Hindlimb muscle (tissue), 1 donor: ENCODE measurements at places on chromosomes 12 and 14. TPM values are rescaled to one million over a fixed set of nuclear protein-coding genes. Genes with fewer than 3 reads are reported as not detected.

DNA sequence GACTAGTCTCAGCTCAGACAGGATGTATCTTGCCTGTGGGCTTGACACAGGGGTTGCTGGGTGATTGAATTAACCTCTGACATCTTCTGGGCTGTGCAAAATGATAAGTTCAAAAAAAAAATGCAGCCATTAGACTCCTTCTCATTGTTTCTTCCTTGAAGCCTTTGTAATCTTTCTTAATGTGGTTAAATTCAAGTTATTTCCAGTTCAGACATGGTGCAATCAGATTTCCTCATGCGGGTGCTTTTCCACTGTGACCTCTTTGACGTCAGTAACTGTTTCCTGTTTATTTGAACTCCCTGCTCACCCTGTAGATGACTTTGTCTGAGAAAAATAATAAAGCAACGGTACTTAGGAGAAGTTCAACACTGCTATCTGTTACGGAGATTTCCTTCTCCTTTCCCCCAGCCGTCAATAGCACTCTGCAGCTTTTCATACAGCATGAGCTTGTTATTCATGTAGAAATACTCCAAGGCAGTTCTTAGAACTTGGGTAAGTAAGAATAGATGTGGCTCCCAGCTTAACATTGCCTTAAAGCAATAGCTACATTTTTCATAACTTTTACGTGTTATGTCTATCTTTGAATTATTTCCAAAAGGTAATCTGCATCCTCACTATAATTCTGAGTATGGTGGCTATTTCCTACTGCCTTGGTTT is 155.5 kb downstream of the PRKCH start:
- DNase-seq = peak; percentile 54

DNA sequence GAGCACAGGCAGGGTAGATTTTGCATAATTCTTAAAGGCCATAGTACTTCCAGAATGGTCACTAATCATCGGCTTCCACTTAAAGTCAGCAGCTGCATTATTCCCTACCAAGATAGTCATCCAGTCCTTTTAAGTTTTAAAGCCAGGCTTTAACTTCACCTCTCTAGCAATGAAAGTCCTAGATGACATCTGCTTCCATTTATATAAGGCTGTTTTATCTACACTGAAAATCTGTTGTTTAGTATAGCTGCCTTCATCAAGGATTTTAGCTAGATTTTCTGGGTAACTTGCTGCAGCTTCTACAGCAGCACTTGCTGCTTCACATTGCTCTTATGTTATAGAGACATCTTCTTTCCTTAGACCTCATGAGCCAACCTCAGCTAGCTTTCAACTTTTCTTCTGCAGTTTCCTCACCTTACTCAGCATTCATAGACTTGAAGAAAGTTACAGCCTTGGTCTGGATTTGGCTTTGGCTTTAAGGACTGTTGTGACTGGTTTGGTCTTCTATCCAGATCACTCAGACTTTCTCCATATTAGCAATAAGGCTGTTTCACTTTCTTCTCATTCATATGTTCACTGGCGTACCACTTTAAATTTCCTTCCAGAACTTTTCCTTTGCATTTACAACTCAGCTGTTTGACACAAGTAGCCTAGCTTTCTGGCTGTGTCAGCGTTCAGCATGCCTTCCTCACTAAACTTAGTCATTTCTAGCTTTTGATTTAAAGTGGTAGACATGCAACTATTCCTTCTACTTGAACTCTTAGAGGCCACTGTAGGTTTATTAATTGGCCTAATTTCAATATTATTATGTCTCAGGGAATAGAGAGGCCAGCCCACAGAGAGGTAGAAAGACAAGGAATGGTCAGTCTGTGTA is 209.9 kb upstream of the GARIN2 start:
- DNase-seq = no peak

GRCh38 chr14:63362389-63362819 is 43.7 kb upstream of the GPHB5 start:
- no peak for DNase-seq

LTB4R2 gene
- 4.1 TPM for polyA plus RNA-seq

GRCh38 chr12:53378724-53379388 is 1.1 kb upstream of the SP1 start:
- no peak for DNase-seq

GRCh38 chr12:82359115-82359478 is 768 bp downstream of the METTL25 start:
- DNase-seq = no peak

- no peak for DNase-seq
These were observed 40.3 kb downstream of the TRAFD1 start for GRCh38 chr12:112165624-112166023.

DNA sequence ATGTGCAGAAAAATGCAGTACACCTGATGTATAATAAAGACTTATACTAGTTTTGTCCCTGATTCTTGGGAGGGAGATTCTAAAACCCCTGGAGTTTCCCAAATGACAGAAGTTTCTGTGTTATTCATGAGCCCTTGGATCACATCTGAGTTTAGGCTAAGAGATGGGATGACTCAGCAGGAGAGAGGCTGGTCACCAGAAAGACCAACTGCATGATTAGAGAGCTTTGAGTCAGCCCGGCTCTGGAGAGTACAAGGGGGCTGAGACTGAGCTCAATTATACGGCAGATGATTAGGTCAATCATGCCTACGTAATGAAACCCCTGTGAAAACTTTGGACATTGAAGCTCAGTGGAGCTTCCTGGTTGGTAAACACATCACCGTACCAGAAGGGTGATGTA is 174.2 kb downstream of the SSPN start:
- DNase-seq = no peak

ING4 gene
- 47.6 TPM for polyA plus RNA-seq

TSHR gene
- 0.84 TPM for polyA plus RNA-seq

DNA sequence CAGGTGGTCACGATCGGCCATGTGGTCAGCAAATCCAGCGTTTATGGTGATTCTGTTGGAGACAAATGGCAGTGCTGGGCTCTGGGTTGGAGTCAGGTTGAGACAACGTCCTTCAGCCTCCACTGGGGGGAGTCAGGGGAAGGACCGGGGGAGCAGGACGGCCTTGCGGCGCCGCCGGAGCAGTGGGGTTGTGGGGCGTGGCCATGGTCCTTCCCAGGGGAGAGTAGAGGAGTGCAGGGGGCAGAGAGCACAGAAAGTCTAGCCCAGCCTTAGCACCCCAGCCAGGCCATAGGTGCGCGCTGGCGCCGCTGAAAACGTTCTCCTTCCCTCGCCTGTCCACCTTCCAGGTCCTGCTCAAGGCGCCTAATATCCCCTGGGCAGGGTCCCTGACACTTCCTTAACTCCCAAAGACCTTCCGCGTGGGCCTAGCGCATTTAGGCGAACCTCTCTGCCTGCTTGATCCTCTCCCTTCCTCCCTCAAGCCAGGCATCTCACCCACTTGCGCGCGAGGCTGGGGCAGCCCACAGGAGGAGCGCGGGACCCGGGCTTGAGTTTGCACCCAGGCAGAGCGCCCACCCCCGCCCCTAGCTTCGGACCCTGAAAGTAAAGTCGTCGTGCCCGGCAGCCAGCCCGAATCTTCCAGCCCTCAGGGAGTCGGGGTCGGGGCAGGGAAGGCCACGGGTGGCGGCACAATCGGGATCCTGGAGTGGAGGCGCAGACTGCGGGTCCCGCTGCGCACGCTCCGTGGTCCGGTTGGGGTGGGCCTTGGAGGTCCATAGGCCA is 3.1 kb upstream of the KIF26A start:
- DNase-seq = no peak

DNA sequence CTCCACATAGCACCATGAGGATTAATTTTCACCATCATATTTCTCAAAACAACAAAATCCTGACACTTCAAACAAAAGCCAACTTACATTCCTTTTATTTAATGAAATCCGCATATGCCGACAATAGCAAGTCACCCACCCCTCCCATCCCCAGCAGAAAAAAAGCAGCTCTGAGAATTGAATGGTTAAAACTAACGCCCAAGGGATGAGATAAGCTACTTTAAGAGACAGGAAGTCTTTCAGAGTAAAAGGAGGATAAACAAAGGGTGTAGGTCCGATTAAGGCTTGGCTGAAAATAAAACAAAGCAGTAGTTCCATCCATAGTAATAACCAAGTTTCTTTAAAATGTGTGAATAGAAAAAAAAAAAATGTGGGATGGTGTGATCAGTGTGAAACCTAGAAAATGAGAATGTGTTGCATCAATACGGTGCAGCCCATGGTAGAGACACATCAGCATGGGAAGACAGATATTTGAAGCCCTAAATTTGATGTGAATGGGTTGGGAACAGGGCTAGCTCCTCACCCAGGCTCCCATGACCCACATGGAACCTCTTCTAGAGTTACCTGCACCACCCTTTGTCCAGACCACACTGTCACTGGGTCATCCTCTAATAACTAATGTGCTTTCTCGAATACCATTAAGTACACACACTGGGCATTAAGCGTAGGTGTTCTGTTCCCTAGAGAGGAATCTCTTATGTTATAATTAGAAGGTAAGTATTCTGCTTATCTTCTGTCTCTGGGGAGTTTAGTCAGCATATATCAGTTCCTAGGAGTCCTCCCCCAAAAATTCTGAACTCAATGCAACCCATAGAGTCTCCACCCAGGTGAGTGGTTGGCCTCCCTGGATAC is 31.7 kb downstream of the RTRAF start:
- no peak for DNase-seq
